Progenitor cell of endocrine pancreas (in vitro differentiated cells): ENCODE measurements at places on chromosomes 2 and 18. TPM values are rescaled to one million over a fixed set of nuclear protein-coding genes. Genes with fewer than 3 reads are reported as not detected.

GRCh38 chr2:25042321-25043240 is 705 bp downstream of the EFR3B start:
- no peak for DNase-seq

GRCh38 chr2:203650860-203651613 is 55.4 kb upstream of the CD28 start:
- no peak for DNase-seq

GRCh38 chr2:121778741-121779487 is 23.5 kb downstream of the TSN start:
- no peak for DNase-seq

DNA sequence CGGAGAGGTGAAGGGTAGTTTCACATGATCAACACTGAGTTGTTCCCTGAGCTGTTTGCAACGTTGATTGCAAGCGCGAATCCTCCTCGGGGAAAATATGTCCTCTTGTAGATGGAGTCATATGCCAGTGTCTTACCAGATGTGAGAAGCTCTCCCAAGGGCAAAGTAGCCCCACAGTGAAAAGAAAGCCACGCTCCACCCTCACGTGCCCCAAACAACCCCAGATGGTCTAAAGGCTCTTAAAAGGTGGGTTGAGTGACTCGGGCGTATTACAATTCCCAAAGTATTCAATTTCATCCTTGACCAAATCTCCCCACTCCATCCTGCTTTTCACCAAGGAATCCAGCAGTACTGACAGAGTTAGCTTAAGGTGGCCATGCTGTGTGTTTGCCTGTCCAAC is 332.1 kb upstream of the SOX11 start:
- DNase-seq = no peak

DNA sequence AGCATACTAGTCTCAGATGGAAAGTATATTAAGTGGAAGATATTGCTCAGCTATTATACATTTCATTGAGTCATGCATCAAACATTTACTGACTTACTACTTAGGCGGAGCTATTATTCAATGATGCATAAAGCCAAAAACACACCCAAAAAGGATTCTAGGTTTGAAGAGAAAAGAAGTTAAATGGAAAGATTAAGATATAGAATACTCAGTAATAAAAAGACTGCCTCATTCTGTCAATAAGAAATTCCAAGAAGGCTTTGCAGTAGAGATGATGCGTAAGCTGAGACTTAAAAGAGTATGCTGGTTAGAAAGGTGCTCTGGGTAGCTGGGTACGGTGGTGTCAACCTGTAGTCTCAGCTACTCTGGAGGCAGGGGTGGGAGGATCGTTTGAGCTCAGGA is 27.6 kb downstream of the STK17B start:
- no peak for DNase-seq

GRCh38 chr18:9722691-9723090 is 14.6 kb downstream of the RAB31 start:
- DNase-seq = no peak

DNA sequence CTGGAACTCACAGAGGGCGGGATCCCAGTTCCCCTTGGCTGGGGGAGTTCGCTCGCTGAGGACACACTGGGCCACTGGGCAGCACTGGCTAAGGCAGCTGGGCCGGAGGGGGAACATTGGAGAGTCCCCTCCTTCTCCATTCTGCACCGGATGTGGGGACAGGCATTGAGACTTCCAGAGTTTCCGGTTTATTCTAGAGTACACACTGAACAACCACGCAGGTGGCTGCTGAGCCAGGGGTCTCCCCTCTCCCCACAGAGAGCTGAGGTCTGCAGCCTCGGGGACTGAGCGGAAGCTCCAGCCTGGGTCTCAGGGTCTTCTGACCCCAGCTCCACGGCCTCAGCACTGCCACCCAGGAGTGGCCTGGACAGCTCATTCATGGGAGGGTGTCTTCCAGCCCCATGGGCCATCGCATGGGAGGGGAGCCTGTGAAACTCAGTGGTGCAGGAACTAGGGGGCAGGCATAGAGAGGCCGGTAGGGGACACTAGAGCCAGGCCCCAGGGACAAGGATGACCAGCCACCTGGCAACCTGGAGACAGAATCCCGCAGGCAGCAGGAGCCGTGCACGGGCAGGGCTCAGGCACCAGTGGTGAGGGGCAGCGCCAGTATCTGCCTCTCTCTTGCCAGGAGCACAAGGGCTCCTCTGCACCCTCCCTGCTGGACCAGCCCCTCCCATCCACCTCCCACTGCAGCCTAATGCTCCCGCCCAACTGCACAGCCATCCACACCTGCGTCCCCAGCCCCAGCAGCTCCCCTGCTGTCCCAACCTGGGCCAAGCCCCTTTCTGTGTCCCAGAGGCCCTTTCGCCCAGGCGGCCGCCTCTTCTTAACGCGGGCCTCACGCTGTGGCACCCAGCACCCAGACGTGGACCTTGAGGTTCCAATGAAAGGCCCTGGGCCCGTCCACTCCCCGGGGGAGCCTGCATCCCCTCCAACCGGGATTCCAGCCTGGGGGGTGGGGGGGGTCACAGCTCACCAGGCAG is 45.1 kb upstream of the GPC1 start:
- no peak for DNase-seq

DNA sequence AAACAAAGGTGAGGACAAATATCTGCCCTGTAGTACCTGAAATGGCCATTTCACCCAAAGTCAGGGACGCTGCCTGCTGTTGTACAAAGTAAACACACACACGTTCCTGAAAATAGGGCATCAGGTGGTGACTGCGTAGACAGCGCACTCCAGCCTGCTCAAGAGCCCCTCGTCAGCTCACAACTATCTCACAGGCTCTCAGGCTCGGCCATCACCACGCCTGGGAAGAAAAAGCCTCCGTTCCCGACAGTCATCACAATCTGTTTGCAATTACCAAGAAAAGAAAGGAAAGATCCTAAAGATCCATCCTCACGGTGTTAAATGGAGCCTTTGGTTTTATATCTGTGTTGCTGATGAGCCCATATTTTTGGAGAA is 230.2 kb downstream of the ZNF516 start:
- DNase-seq = no peak

- no peak for DNase-seq
Observed at GRCh38 chr18:8493141-8493540, 116.1 kb upstream of the RAB12 start.

DNA sequence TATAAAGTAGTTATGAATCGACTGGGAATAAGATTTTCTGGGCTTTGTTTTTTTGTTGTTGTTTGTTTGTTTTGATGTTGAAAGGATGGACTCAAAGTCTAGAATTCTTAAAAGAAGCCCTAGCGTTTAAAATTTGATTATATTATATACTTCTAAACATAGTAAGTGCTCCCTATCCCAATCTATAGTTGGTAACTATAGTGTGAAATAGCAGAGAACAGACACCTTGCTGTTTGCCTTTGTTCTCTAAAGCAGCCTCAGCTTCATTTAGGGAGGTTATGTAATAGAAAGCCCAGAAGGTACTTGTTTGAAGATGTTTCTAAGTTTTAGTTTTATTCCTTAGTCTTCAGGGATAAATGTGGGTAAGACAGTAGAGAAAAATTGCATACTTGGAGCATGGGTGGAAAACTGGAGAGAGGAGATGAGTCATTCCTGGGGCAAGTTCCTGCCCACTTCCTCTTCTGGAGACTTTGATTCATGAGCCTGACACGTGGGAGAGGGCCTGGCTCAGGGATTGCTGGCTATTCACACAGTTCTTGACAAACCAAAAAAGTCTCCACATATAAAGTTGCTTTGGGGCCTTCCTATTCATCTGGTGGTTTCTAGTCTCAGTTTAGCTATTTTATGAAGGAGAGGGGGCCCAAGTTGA is 131.9 kb downstream of the MYO1B start:
- no peak for DNase-seq

- DNase-seq = no peak
Observed at GRCh38 chr2:23503097-23503496, 118.1 kb downstream of the KLHL29 start.

- no peak for DNase-seq
Observed at GRCh38 chr18:51666763-51667191, 469.3 kb upstream of the MEX3C start.

- DNase-seq = no peak
Observed at GRCh38 chr2:40213071-40213470, 238.8 kb downstream of the SLC8A1 start.

GRCh38 chr18:28357766-28358401 is 181.0 kb upstream of the CDH2 start:
- DNase-seq = no peak

DNA sequence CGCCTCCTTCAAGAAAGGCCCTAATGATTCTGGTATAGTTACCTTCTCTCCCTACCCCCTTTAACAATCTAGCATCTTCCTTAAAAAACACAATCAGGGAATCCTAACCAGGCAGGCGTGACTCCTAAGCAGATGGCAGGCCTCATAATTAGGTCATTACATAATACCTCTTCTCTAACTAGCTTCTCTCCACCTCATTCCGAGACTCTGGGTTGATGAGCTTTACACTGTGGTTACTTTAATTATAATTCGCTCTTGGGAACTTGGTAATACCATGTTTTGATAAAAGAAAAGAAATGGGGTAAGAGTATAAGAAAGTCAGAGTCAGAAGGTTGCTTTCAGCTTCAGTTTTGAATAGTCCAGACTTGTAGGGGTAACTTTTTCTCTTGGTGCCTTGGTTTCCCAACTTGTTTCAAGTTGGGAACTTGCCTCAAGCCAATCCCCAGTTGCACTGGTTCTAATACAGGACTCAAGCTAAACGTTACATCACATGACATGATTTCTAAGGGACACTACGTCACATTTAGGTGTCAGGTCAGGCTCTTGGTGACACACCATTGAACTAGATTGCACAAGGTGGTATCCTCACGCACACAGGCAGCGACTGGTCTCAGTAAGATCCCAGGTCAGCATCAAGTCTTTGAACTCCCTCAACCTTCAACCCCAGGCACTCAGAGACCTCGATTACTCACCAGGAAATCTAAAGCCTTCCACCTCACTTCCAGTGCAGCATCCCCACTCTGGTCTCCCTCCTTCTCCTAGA is 59.2 kb downstream of the AAK1 start:
- no peak for DNase-seq

- DNase-seq = no peak
Observed at GRCh38 chr2:113700186-113700841, 56.1 kb downstream of the SLC35F5 start.

DNA sequence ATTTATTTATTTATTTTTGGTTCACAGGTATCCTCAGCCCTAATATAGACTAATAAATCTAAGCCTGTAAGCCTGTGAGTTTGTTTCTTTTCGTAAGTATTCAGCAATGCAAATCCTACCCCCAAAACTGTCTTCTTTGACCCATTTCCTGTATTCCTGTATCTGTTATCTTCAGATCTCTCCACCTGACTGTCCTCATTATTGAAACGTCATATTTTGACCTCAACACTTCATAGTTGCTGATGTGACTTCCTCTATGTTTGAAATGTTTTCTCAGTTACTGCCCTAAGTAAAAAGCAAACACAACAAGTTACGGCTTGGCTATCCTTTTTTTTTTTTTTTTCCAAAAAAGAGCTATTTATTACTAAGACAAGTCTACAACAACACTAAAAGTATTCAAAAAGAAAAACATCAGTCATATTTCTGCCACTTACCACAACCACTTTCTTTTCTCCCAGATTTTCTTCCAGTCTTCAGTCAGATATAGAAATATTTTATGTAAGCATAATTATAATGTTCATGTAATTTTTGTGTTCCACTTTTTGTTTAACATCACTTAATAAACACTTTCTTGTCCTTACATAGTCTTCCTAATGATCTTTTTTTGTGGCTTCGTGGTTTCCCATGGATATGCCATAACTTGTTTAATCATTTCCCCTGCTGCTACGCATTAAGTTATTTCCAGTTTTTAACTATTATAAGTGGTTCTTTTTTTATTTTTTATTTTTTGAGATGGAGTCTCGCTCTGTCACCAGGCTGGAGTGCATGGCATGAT is 45.0 kb upstream of the EML4 start:
- no peak for DNase-seq

GRCh38 chr2:190382851-190383250 is 25.3 kb upstream of the MFSD6 start:
- DNase-seq = no peak

GRCh38 chr2:171703574-171704347 is 16.5 kb downstream of the DYNC1I2 start:
- DNase-seq = no peak

- DNase-seq = no peak
Observed at GRCh38 chr2:228447266-228447915, 265.9 kb upstream of the SPHKAP start.

DNA sequence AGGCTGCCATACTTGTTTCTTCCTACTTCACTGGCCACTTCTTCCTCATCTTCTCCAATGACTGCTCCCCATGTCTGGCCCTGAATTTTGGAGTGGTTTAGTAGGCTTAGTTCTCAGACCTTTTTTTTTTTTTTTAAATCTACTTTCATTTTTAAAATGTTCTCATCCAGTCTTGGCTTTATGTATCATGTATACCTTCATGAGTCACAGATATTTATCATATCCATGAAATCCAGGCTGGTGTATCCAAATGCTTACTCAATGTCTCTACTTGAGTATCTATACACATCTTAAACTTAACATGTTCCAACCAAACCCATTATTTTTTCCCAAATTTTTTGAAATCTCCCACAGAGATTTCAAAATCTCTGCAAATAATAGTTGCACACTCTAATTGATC is 26.3 kb upstream of the CFAP36 start:
- DNase-seq = no peak

DNA sequence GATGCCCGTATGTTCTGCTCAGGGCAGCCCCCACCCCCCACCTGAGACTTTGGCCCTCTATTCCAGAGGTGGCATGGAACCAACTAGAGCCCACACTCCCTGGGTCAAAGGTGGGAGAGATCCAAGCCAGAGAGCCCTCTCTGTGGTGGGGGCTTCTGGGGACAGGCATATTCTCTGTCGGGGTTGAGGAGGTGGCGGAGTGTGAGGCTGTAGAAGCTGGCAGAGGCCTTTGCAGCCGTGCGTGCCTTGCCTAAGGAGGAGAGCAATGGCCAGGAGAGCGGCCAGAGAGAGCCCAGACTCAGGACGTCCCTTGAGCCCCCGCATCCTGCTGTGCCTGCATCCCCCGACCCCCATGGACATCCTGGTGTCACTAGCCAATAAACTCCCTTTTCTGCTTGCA is 79.2 kb upstream of the HPCAL1 start:
- no peak for DNase-seq

DNA sequence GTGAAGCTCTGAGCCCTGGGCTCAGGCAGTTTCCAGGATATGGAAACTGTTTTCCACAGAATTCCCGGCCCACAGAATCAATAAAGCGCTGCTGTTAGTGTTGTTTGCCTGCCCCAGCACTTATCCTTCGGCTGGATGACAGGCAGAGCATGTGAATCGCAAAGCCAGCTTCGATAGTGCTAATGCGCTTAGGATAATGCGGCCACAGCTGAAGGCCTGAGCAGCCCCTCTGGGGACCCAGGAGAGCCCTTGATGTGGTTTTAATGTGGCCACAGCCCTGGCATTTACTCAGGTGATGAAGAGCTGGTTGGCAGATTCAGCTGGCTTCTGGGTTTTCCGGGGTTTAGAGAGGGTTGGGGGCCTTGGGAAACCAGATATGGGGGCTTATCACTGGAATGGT is 23.7 kb downstream of the PCARE start:
- DNase-seq = no peak

Gene RAPGEF4
- 8.6 and 11.9 TPM in 2 replicates for total RNA-seq

Gene ARID5A
- total RNA-seq = 7.1 and 7.7 TPM in 2 replicates

Gene DSG2
- total RNA-seq = 119 and 120 TPM in 2 replicates

Gene MOGAT1
- total RNA-seq = 0.74 and 0.98 TPM in 2 replicates

Gene LHCGR
- total RNA-seq = not detected in 2 replicates

Gene HOXD12
- total RNA-seq = not detected in 2 replicates

Gene DPYSL5
- 70.3 and 75.0 TPM in 2 replicates for total RNA-seq

Gene ZNF521
- 39.1 and 41.4 TPM in 2 replicates for total RNA-seq

Gene UGT1A3
- not detected in 2 replicates for total RNA-seq
